T-cell (primary cell): ENCODE measurements at places on chromosomes 7 and 10.

DNA sequence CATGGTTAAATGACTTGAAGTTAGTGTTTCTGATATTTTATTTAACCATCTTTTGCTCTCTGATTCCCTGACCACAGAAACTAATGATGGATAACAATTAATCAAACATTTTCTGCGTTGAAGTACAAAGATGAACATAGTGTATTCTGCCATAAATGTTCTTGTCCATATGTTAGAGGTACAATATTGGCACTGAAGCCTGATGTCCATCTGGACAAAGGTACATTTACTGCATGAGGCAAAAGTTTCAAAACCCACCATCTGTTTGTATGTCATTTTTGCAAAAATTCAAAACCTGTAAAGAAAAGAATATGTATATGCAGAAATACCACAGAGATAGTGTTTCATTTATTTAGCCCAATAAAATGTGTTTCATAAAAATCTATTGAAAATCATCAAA lies 861.5 kb downstream of the ANKRD7 start:
- no peaks in the 10 kb centered on the region for H3K27me3 ChIP-seq
- no peak overlapping the region for H3K4me3 ChIP-seq
- H3K27ac ChIP-seq = no peak overlapping the region
- no peaks in the 10 kb centered on the region for H3K4me1 ChIP-seq
- H3K36me3 ChIP-seq = no peaks in the 10 kb centered on the region

- no peak overlapping the region for H3K27ac ChIP-seq
- no peaks in the 10 kb centered on the region for H3K36me3 ChIP-seq
- no peak overlapping the region for H3K4me3 ChIP-seq
- H3K27me3 ChIP-seq = no peaks in the 10 kb centered on the region
- H3K4me1 ChIP-seq = no peaks in the 10 kb centered on the region
These were observed 35.0 kb downstream of the JAKMIP3 start for GRCh38 chr10:132100556-132101349.

DNA sequence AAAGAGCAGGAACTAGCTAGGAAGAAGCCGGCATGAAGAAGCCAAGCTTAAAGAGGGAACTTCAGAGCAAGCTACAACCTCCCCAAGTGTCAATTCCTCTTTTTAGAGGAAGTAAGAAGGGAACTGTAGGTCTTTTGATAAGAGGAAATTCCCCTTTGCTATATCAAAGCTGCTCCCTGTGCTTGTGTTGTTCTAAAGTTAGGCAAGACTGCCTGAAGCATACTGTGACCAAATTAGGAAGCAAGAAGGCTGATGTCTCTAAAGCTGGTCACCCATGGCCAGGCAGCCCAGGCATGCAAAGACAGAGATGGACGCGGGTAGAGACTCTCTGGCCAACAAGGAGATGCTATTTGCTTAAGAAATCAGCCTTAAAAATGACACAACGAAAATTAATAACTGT lies 87.9 kb downstream of the RNF216 start:
- H3K4me3 ChIP-seq = peak overlapping the region; percentile 81
- no peak for DNase-seq
- H3K36me3 ChIP-seq = no peaks in the 10 kb centered on the region
- H3K4me1 ChIP-seq = peaks cover 73% of the 10 kb centered on the region
- no peaks in the 10 kb centered on the region for H3K27me3 ChIP-seq

GRCh38 chr10:20891338-20891714 lies 5.8 kb downstream of the NEBL start:
- H3K27ac ChIP-seq = no peak overlapping the region
- H3K36me3 ChIP-seq = no peaks in the 10 kb centered on the region

GRCh38 chr10:114157912-114158311 lies 16.1 kb downstream of the CCDC186 start:
- peaks cover 3% of the 10 kb centered on the region for H3K4me1 ChIP-seq
- no peaks in the 10 kb centered on the region for H3K27me3 ChIP-seq
- H3K27ac ChIP-seq = no peak overlapping the region
- no peak for DNase-seq
- H3K4me3 ChIP-seq = no peak overlapping the region

GRCh38 chr10:107031931-107032699 lies 132.4 kb downstream of the SORCS1 start:
- no peaks in the 10 kb centered on the region for H3K36me3 ChIP-seq
- DNase-seq = no peak
- no peak overlapping the region for H3K4me3 ChIP-seq
- H3K4me1 ChIP-seq = no peaks in the 10 kb centered on the region
- H3K27ac ChIP-seq = no peak overlapping the region
- no peaks in the 10 kb centered on the region for H3K27me3 ChIP-seq

GRCh38 chr7:32948202-32948601 lies 9.0 kb upstream of the FKBP9 start:
- H3K27me3 ChIP-seq = peaks cover 10% of the 10 kb centered on the region
- H3K4me1 ChIP-seq = peaks cover under 1% of the 10 kb centered on the region
